ENCODE measurements at places on chromosomes 4 and X.

DNA sequence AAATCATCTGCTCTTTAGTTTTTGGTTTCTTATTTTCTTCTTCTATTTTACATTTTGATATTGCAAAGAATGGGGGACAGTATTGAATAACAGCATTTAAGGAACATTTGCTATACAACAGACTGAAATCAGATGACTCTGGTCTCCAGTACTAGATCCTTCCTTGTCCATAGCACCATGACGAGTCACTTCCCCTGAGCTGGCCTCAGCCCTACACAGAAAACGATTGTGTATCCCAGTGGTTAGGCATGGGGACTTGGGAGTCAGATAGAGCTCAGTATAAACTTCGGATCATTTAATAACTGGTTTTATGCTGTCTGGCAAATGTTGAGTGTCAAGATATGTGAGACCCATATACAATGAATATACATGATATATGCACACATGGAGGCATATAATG, 44.7 kb upstream of the BEX4 start:
- DNase-seq = no peak

- DNase-seq = no peak
Observed at GRCh38 chrX:155662282-155662681, 49.5 kb upstream of the TMLHE start.

GRCh38 chr4:124178449-124179021, 534.0 kb downstream of the ANKRD50 start:
- no peak for DNase-seq

DNA sequence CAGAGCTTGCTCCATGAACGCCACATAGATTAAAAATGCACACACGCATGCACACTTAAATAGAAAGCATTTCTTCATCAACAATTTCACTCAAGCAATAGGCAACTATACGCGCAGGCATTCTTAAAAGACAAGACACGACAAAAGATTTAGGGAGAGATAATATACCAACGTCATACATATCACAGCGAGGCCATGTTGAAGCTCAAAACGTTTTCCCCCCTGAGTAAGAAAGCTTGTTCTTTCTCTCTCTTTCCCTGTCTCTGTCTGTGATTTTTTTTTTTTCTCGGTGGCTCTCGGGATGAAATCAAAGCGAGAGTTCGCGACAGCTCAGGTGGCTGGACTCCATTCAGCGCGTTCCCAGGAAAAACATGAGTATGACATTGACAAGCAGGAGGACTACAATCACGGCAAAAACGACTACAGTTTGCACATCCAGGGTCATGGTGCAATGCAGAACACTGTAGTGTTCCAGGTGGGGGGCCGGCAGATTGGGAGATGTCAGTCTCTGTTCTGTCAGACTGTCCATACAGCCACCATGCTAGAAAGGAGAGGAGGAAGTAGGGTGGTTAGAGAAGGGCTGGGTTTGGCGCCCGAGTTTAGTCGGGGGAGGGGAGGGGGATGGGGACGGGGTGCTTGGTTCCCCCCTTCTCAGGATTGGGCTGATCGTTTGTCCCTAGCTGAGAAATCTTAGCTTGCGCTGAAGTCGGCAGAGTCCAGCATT, 30.7 kb downstream of the ARHGEF9 start:
- peak; percentile 49 for DNase-seq

DNA sequence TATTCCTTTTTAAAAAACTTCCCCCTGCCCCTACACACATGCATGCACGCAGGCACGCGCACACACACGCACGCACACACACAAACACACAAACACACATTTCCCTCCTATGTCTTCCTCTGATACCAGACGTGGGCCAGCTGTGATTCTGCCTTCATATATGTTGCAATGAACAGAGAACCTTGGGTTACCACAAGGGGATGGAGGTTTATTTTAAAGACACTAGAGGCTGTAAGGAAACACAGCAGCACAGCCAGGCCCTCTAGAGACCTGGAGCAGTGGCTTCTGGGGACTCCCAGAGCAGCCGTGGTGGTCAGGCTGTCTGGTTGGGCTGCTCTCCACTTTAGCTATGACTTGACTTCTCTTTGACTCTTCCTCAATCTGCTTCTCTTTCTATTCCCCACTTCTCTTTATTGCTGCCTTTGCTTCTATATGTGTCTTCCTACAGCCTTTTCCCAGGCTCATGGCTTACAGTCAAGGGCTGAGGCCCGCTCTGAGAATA, 3.2 kb upstream of the TLR10 start:
- DNase-seq = peak; percentile 93

DNA sequence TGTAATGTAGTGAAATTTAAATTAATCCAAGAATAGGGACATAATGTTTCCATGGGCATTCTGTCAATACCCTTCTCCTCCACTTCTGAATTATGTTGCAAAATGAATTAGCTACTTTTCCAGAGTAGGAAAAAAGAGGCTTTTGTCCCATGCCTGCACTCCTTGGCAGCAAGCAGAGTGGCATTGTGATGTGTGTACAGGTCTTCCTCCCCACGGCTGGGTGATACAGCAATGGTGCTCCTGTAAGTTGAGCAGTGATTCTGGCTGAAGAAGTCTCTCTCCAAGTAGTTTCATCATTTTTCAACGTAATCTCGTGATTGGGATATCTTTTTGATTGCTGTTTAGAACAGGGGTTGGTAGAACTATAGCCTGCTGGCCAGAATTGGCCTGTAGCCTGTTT, 59.9 kb downstream of the KIT start:
- DNase-seq = no peak

- DNase-seq = no peak
Observed at GRCh38 chrX:70252491-70252890, 7.5 kb downstream of the P2RY4 start.

GRCh38 chrX:102515975-102516941, at the start of gene TMSB15A:
Gene TMSB15A (minus strand): TSS chrX:102516739.
- peak; percentile 16 for DNase-seq

DNA sequence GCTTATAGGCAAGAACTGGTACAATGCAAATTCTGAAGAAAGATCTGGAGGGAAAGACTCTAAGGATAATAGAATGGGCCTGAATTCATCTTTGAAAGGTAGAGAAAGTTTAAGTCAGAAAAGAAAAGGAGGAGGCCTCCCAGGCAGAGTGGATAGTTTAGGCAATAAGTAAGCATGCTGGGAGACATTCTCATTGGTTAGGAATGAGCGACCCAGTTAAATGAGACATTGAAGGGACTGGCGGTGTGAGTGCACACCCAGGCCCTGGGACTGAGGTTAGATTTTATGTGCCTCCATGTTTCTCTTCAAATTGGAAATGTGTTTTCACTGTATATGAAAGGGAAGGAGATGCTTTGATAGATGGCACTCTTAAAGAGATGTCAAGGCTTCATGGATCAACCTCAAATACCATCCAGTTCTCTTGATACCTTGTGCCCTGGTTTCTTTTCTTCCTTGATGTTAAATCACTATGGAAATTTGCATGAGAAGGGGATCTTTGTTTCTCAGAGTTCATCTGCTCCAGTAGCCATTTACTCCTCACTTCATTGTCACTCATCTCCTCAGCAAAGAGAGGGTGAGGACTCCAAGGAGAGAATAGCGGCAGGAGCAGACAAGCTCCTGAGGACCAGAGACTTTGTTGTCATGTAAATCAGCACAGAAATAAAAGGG, 584.2 kb upstream of the INTU start:
- no peak for DNase-seq

- DNase-seq = no peak
Observed at GRCh38 chrX:1807301-1807731, 192.5 kb downstream of the ASMT start.

GRCh38 chr4:153426207-153426885, 39.8 kb upstream of the TMEM131L start:
- no peak for DNase-seq

DNA sequence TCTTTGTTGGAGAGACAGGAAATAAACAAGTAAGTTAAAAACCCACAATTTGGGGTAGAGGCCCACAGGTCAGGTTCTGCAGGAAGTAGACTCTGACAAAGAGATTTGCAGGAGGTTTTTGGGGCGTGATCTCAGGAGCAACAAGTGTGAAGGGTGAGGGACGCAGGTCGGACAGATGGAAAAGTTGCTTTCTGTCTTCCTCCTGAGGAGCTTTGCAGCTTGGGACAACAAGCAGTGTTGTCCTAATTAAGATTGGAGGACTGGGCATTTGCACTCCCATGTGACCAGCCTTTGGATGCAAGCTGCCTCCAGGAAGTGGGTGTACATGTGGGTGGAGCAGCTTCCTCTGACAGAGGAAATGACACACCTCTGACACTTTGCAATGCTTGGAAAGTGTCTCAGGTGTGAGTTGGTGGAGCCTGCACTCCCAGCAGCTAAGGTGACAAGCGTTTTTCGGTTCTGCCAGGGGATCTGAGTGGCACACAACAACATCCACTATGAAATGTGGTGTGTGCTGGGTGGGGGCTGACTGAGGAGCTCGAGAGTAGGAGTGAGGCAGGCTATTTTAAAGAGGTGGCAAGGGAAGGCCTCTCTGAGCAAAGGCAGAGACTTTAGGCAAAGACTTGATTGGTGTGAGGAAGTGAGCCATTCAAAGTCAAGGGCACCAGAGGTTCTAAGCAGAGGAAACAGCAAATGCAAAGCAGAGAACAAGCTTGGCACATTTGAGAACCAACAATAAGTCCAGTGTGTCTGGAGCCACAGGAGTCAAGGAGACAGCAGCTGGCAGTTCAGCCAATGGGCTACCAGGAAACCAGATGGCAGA, 339.8 kb upstream of the GATB start:
- DNase-seq = peak; percentile 25

- no peak for DNase-seq
Observed at GRCh38 chr4:153474251-153474650, 8.1 kb downstream of the TMEM131L start.

DNA sequence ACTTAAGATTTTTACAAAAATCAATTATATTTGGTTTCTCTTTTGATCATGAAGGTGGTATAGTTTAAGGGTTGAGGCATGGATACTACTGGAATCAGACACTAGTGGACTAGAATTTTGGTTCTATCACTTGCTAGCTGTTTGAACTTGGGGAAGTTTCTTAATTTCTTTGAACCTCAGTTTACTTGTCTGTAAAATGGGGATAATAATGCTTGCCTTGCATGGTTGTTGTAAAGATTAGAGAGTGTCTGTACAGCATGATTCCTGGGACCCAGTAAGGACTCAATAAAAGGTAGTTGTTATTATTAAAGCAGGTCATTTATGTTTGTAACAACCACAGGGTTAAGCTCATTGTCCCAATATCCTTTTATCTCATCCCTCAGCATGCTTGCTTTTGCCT, 36.0 kb downstream of the TMEM164 start:
- DNase-seq = no peak

- no peak for DNase-seq
Observed at GRCh38 chrX:6738518-6739470, 203.9 kb upstream of the VCX3A start.

DNA sequence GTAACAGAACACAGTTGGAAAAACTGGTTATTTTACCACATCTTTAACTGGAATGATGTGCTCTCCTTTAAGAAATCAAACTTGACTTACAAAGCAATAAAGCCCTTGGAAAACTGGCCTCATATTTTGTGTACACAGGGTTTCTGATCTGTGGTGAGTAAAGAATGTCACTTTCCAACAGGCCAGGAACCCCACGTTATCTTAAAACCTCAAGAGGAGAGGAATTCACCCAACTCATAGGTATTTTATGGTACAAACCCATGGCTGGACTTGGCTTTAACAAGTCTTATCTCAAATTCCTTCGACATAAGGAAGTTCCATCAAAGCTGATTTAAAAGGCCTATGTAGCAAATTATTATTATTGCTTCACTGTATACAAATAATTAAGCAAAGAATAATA, 1735.1 kb downstream of the PCDH7 start:
- no peak for DNase-seq

- DNase-seq = no peak
Observed at GRCh38 chrX:68944211-68944610, 115.4 kb downstream of the EFNB1 start.

DNA sequence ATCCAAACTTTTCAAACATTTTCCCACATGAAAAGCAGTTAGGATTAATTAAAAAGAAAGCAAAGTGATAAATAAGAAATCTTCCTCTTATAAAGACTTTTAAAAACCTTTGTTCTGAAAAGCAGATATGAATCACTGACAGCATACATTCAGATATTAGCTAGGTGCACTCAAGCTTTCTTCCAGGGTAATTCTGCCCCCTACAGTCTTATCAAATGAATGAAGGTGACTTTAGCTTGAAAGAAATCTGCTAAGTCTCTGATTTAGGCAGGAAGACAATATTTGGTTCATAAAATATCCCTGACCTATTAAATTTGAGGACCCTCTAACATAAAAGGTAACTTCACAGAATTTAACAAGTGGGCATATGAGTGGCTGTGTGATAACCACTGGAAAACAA, 209.1 kb upstream of the FAM47A start:
- no peak for DNase-seq

DNA sequence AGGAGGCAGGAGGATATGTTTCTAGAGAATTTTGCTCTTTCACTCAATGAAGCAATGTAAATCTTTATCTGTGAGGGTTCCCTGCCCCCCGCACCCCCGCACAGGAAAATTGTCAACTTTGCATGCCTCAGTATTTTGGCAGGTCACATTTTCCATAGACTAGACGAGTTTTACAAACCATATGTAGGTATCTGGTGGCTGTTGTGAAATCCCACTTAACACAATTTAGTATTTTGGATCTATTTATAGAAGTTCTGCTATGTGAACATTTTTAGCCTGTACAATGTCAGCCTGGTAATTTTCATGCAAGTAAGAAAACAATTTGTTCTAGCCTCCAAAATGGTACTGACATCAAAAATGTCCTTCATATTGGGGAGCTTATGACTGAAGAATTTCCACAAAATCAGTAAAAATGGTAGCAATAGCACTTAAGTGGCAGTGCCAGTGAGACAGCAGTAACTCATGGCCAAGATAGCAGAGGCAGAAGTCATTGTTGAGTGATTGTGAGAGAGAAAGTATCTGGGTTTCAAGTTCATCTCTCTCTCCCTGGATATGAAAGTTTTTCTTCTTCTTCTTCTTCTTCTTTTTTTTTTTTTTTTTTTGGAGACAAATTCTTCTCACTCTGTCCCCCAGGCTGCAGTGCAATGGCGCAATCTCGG, 12.4 kb upstream of the FRYL start:
- DNase-seq = no peak

DNA sequence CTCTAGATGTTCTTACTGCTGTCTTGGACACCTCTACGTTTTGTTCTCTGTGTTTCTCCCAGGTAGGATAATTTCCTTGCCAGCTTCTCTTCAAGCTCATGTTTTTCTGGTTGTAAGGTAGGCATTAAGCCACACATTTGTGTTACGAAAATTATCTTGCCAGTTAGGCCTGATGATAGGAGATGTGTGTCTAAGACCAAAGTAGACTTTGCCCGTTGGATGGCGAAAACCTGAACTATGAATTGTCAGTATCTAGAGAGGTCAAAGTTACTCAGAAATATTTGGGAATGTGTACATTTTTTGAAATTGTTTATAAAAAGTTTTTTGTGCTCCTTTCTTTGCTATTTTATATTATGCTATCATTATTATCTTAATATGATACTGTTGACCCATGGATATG, 72.8 kb downstream of the FHIP1A start:
- no peak for DNase-seq

- DNase-seq = peak; percentile 92
Observed at GRCh38 chr4:99811850-99812249, 4.8 kb upstream of the DAPP1 start.

- no peak for DNase-seq
Observed at GRCh38 chrX:129750971-129751370, 12.2 kb downstream of the XPNPEP2 start.

GRCh38 chr4:185811509-185812364, at the start of gene SORBS2:
Gene SORBS2 (minus strand): TSS chr4:185812194. CDS start chr4:185690571, 121,623 bp downstream.
- no peak for DNase-seq
